Stromal cell of bone marrow (primary cell): ENCODE measurements at places on chromosomes 4 and X.

DNA sequence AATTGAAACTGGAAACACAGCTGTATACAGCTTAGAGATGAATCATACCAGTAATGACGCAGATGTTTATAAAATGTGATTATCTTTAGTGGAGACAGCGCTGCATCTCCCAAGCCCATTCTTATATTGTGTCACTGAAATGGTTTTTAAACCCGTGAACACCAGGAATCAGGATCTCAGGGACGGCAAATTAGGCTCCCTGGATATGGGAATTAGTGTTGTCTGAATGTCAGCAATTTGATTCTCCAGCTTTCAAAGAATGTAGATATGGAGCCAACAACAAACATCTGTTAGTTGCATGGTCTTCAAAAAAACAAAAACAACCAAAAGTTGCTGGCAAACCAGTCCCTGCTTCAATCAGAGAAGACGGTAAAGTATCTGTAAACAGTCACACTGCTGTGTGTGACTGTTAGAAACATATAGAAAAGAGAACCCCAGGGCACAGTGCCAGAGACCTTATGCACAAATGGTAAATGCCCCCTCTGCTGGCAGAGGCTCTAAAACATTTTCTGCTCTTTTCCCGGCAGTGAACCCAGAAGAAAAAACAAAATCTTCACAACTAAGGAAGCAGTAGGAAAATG, 351.9 kb upstream of the FTHL17 start:
- DNase-seq = no peak

GRCh38 chrX:21295246-21295820, 78.9 kb upstream of the CNKSR2 start:
- DNase-seq = no peak

DNA sequence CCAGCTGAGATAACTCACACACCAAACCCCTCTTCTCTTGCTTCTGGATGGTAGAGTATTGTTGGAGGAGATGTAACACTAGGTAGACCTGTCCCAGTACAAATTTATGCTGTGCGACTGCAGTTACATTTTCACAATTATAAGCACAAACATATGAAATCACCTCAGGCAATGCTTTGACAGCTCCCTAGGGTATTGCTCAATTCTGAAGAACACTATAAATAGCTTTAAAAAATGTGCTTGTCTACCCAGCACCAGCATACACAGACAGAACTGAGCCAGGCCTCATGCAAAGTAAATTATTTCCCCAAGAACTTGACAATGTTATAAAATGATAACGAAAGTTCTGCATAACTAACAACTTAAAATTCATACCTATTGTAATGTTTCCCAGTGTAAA, 1999.1 kb upstream of the ADGRL3 start:
- DNase-seq = no peak

DNA sequence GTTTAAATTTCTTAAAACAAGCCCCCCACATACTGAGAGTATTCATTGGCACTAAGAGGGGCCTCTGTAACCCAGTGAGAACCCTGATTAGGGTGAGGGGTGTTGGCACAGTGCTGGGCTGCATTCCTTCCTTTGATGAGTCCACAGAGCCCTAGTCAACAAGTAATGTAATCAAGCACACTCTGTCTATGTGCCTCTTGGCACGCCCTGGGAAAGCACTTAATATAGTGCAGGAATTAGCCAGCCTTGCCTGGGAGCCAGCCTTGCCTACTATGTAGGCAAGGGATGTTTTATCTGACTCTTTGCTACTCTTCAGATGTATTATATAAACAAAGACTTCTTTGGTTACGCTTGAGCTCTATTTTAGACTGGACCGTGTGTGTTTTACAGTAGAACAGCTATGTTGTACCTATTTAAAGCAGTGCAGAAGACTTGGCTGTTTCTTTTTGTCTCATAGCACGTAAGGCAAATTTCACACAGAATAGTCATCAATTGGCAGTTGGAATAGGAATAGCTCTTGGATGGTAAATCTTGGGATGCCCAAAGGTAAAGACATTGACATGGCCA, 64.3 kb downstream of the FRAS1 start:
- no peak for DNase-seq

DNA sequence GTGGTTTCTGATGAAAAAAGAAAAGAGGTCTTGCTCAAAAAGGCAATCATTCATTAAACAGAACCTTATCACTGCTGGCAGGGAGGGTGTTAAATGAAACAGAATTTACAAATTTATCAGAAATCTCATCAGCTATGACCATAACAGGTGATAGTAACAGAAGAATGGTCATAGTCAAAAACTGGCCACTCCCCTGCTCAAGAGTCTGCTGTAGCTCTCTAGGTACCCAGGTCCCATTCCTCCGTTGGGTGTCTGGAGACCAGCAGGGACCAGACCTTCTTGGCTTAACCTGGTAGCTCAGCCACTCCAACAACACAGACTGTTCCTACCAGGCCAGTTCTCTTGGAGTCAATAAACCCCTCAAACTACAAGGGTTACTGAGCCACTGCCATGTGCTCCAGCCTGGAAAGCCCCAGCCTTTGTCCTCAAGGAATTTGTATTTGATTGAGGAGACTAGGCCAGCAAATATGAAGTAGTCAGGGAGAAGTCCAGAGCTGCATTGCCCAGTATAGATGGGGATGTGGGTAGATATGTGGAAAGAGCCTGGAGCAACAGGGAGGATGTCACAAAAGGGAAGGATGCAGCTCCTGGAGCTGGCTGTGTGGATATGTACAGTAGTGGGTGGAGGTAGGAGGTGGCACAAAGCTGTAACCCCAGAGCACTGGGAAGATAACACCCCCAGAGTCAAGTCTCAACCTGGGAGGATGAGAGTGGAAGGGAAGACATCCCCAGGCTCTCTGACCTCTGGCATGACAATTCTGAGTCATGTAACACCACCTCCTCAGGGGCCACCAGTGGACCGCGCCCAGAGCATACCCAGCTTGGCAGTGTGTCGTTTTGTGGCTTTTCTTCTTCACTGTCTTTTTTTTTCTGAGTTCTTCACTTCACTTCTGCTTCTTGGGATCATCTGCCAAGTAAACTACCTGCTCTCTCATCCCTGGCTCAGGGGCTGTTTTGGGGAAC, 21.9 kb downstream of the RASL11B start:
- DNase-seq = no peak

- DNase-seq = no peak
These were observed 30.6 kb upstream of the ANTXR2 start for GRCh38 chr4:80103629-80104028.

GRCh38 chr4:73019462-73020047, 50.0 kb downstream of the COX18 start:
- DNase-seq = peak; percentile 25

- no peak for DNase-seq
These were observed 32.9 kb upstream of the SPRY1 start for GRCh38 chr4:123363729-123364128.

DNA sequence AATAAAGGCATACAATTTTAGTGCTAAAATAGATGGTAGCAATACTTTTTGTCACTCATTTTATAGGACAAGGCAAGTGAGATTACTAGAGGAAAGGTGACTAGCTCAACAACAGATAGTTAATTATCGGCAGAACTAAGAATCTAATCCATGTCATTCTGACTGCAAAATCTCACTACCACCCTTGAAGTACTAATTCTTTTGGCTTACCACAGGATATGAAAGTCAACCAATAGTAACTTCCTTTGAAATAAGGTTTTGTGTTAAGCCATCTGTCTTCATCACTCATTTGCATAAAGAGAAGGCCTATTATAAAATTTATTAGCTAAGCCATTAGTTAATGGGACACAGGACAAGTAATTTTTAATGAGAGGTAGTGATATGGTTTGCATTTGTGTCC, 25.3 kb upstream of the ZMAT1 start:
- no peak for DNase-seq

DNA sequence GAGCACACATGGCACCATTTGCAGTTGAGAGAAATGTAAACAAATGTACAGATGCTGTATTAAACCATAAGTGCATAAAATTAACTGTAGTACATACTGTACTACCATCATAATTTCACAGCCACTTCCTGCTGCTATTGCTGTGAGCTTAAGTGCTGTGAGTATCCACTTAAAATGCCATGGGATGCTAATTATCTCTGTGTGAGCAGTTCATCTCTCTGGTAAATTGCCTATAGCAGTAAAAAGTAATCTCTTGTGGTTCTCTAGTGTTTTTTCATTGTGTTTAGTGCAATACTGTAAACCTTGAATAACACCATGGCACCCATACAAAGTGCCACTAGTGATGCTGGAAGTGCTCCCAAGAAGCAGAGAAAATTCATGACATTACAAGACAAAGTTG, 9.9 kb upstream of the SCOC start:
- DNase-seq = no peak

DNA sequence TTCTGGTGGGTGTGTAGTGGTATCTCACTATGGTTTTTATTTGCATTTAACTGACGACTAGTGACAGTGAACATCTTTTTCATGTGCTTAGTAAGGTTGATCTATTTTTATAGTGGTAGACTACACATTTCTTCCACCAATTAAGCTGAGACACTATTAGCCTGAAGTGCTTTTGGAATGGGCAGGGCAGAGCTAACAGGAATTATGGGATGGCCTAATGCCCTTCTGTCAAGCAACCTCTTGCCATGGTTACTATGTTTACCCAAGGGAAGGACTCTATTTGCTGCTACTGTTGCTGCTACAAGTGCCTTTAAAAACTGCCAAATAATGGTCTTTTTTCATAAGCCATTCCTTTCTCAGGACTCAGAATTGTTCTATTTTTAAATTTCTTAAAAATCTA, 676.7 kb upstream of the ACTRT1 start:
- DNase-seq = no peak

- DNase-seq = no peak
These were observed 236.4 kb downstream of the ZC4H2 start for GRCh38 chrX:64739792-64740378.
